ENCODE measurements at places on chromosomes 12 and 14.

GRCh38 chr12:131159660-131160059, 206.0 kb downstream of the ADGRD1 start:
- DNase-seq: no peak

DNA sequence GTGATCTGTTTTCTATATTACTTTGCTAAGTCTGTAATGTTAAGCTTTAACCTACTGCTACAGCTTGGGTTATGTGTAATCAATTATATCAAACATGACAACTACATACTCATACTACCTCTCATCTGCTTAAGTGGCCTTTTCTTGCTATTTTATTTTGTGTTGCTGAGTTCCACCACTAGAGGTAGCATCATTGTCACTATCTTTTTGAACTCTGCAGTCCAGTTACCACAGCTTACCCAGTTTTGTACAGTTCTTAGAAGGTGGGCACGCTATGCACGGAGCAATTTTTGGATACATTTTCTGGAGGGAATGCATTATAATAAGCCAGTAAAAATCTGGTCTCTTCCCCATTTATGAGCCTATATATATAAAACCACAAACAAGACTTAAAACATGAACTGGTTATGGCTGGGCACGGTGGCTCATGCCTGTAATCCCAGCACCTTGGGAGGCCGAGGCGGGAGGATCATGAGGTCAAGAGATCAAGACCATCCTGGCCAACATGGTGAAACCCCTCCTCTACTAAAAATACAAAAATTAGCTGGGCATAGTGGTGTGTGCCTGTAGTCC, 48.5 kb downstream of the SAV1 start:
- no peak for DNase-seq

DNA sequence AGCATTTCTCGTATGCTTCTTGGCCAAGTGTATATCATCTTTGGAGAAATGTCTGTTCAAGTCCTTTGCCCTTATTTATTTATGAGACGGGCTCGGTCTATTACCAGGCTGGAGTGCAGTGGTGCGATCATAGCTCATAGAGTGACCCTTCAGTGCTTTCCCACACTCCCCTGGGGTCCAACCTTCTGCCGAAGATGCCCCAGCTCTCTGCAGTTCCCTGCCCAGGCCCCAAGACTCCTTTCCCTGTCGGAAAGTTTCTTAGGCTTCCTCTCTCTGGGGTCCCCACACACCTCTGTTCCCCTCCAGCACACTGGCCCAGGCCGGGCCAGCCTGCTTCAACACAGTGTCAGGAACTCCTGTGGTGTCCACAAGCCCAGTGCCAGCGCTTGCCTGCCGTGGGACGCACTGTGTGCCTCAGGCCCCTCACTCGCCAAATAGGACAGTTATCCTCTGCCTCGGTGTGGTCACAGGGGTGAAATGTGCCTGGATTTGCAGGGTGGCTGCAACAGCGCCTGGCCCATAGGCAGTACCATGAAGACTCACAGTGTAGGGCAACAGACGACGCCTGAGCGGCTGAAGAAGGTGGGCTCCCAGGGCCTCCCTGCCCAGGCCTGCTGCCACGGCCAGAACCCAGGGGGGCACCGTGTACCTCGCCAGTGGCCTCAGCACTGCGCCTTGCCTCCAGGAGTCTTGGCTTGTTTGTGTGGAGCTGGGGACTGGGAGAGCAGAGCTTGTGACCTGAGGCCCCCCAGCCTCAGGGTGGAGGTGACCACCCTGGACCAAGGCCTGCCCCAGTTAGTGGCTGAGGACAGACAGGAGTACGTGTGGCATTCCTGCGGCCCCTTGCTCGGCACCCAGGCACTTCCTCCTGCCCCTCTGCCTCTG, 4.9 kb upstream of the ASPG start:
- DNase-seq: no peak

- DNase-seq: no peak
These were observed 1087.8 kb upstream of the TMEM132C start for GRCh38 chr12:127179176-127179575.

DNA sequence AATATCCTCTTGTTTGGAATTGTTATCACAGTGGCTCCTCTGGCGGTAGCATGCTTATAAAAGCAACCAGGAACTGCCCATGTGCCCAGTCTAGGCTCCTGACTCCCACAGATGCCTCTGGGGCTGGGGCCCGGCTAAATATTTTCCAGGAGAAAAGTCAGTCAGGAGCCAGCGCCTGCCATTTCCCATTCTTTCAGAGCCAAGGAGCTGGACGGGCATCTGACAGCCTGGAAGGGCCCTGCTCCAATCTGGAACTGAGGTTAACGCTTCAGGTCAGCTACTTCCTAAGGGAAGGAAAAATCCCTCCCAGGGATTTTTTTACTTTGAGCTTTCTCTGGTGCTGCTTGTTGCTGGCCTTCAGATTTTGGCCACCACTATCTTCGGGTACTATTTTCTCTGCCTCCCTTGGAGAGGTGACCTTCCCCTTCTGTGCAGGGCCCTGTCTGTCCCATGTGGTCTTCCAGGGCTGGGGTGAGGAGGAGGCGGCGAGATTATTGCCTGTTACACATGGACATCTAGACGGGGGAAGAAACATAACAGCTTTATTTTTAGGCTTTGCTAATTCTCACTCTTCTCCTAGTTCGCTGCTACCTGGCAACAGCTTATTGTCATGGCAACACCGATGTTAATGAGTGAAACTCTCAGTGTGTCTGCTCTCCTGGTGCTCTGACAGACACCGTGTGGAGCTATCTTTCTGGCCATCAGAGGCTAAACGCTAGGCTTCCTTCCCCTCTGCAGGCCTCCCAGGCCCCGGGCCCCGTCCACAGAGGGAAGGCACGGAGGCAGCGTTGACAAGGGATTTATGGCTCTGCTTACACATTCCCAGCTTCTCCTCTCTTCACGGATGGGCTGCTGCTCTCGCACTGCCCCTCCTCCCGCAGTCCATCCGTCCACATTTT, 160.4 kb downstream of the CACNA1C start:
- no peak for DNase-seq

GRCh38 chr12:67358781-67359338, 89.7 kb downstream of the CAND1 start:
- DNase-seq: no peak

DNA sequence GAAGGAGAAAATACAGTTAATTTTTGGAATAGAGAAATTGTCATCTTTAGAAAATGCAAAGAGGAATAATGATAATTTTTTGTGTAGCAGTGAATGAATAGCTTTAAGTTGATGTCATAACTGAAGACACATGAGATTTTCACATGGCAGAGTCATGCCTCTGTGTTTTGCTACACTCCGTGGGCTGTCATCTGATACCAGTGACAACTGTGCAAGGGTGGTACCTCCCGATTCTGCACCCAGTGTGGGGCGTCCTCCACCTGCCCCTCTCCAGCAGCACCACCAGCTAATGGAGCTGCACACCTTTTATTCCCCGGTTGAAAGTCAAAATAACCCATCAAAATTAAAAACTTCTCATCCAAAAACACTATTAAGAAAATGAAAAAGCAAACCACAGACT, 47.2 kb downstream of the ANKRD9 start:
- no peak for DNase-seq

GRCh38 chr12:50567926-50568325, 63.1 kb downstream of the DIP2B start:
- DNase-seq: no peak

GRCh38 chr12:8664228-8664913, 1.7 kb upstream of the MFAP5 start:
- DNase-seq: no peak

- no peak for DNase-seq
These were observed 117.2 kb upstream of the DNM1L start for GRCh38 chr12:32561931-32562341.

DNA sequence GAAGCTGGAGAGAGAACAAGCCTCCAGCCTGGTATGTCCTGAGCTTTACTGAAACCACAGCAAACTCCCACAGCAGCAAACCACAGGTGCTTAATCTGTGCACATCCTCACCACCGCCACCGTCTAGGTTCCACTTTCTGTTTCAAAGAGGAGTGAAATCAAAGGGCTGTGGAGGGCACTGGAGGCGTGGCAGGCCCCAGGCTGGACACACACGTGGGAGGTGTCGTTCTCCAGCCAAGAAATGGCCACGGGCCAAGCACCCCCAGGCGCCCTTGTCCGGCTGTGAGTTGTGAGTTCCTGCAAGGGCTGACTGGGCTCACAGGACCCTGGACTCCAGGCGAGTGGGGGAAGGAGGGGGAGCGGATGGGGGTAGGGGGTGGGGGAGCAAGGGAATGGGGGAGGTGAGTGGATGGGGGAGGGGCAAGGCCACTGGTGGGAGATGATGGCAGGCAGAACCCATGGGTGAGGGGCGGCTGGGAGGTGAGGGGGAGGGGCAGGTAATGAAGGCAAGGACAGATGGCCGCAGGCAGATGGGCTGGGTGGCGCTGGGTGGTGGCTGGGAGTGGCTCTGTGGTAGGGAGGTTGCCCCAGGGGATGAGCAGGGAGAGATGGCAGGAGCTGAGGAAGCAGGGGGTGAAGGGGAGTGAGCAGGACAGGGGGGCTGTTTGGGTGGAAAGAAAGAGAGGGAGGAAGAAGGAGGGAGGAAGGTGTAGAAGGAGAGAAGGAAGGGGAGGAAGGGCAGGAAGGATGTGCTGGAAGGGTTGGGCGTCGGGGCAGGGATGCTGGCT, 86.7 kb downstream of the NCOR2 start:
- DNase-seq: no peak

- DNase-seq: peak; percentile 26
These were observed 2.4 kb upstream of the NAB2 start for GRCh38 chr12:57086493-57087009.

DNA sequence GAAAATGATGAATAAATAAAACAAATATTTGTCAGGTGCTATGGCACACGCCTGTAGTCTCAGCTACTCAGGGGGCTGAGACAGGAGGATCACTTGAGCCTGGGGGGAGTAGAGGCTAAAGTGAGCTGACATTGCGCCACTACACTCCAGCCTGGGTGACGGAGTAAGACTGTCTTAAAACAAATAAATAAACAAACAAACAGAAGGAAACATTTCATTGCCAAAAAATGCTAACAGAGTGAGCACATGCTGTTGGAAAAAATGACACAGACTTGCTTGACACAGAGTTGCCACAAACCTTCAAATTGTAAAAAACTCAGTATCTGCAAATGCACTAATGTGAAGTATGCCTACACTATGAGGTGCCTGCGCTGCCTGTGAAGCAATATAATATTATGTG, 50.8 kb upstream of the AP4S1 start:
- no peak for DNase-seq

DNA sequence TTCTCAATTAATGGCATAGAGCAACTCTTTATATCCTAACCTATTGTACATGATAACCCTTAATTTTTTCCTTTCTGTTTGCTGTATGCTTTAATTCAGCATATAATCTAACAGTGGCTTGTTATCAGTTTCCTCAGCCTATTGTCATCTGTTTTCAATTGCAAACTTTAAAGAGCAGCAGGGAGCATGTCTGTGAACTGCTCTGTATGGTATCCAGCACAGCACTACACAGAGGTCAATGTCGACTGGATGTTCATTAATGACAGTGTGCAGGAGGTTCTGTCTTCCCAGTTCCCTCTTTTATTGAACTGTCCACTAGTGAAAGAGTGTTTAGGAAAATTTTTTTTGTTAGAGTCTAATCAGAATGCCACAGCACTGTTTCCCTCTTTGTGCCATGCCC, 609.1 kb downstream of the SOX5 start:
- DNase-seq: no peak

DNA sequence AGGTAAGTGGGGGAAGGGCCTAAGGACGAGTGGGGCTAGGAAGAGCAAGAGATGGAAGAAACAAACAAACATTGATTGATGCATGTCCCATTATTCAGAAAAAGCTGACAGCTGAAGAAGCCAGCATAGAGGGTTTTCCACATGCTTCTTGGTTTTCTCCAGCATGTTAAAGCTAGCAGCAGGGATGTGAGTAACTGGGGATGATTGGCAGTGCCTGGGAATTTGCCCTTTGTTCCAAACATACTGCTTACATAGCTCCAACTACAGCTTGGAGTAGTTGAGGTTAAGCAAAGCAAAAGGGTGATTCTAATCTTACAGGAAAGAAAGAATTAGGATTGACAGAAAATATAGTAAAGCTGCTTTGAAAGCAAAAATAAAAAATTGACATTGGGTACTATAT, 68.0 kb upstream of the IFNG-AS1 start:
- DNase-seq: no peak

DNA sequence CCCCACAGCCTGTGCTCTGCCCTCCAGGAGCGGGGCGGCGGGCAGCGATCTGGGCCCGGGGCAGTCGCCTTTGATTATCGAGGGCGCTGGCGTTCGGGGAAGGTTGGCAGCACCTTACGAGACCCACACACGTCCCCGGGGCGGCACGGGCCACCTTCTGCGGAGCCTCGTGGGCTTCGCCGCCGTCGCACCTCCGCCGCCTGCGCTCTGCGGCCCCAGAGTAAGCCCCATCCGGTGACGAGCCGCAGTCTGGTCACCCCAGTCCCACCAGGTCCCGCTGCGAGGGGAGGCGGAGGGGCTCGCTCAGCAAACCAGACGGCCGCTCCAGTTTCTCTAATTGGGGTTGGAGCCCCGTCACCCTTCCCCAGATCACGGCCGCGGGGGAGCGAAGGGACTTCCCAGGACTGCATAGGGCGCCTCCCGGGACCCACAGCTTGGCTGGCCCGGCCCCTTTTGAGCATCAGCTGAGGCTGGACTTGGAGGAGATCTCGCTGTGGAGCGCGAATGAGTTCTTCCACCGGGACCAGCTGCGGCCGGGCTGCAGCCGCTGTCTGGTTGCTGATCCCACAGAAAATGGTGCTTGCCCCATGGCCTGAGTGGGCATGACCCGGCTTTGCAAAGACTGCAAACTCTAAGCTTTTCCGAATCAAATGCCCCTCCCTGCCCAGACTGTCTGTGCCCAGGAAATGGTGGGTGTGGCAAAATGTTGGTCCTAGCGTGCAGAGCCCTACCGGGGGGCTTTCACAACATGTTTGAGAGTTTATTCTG, 560 bp downstream of the LGALS3 start:
- no peak for DNase-seq

Measured in hippocampal formation (tissue), 2 donors.